NCI-H526 (cell line): ENCODE measurements at places on chromosomes 13 and 19.

- no peak for DNase-seq
Measured at GRCh38 chr13:60707878-60708277, 310.9 kb downstream of the TDRD3 start.

GRCh38 chr19:35904311-35905068 lies 2.2 kb downstream of the HCST start:
- DNase-seq, result no peak

GRCh38 chr13:111911754-111912452 lies 155.0 kb upstream of the SOX1 start:
- no peak for DNase-seq

GRCh38 chr19:30340771-30341561 lies 31.2 kb upstream of the ZNF536 start:
- DNase-seq, result no peak

DNA sequence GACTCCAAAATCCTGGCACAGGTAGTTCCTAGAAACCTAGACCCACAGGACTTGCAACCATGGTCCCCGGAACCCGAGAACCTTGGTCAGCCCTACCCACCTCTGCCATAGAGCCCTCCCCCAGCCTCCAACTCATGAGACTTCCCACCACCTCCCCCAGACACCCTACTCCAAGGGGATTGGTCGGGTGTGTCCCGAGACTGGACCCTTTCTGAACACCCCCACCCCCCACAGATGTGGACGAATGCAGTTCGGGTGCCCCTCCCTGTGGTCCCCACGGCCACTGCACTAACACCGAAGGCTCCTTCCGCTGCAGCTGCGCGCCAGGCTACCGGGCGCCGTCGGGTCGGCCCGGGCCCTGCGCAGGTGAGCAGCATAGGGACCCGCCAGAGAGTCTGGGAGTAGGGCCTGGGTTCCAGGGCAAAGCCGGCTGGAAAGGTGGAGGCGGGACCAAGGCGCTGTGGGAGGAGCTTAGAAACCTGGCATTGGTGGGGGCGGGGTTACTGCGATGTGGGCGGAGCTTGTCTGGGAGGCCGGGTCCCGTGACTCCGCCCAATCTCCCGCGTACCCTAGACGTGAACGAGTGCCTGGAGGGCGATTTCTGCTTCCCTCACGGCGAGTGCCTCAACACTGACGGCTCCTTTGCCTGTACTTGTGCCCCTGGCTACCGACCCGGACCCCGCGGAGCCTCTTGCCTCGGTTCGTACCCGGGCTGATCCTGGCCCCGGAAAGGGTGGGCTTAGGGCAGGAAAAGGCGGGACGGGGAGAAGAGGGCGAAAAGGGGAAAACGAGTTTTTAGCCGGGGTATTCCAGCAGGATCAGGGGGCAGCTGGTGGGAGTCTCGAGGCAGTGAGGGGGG lies 11.9 kb downstream of the LTBP4 start:
- peak; percentile 74 for DNase-seq

- no peak for DNase-seq
Measured at GRCh38 chr13:22536851-22537250, 643.9 kb upstream of the SGCG start.

DNA sequence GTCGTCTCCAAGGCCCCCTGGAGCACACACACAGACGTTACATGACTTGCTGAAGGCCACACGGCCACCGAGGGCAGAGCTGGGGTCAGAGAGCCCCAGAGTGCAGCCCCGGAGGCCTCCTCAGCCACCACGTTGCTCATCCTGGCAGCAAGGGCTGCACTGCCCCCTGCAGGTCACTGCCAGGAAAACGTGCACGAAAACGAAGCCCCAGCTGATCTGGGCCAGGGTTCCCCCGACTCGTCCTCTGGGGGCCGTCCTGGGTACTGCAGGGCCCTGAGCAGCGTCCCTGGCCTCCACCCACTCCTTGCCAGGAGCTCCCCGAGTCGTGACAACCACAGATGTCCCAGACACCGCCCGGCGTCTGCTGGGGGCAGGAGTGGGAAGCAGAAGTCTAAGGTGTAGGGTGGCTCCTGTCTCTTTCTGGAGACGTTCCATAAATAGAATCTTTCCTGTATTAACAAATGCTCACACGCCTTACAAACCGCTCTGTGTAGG lies 3.4 kb downstream of the TPGS1 start:
- peak; percentile 52 for DNase-seq

DNA sequence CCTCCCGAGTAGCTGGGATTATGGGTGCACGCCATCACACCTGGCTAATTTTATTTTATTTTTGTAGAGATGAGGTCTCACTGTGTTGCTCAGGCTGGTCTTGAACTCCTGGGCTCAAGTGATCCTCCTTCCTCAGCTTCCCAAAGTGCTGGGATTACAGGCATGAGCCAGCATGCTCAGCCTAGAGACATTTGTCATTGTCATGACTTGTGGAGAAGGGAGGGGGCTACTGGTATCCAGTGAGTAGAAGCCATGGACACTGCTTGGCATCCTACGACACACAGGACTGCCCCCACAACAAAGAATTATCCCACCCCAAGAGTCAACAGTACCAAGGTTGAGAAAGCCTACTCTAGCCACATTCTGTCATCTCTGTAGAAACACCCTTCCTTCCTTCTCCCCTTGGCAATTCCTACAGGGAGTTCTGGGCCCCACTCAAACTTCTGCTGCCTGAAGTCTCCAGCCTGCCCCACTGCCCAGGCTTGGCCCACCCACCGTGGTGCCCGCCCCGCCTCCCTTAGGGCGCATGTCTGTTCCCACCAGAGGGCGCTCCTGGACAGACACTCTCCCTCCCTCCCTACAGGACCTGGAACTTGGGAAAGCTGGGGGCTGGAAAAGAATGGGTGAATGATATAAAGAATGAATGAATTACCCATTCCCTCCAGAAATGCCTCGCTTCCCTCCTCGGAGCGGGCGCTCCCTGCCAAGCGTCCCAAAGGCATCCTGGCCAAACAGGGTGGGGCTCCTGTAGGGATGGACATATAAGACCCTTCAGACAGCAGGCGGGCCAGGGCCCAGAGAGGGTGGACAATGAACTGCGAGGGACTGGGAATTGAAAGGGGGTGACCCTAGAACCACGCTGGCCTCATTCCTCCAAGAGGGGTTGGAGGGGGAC lies 5.5 kb upstream of the EMP3 start:
- peak; percentile 84 for DNase-seq

DNA sequence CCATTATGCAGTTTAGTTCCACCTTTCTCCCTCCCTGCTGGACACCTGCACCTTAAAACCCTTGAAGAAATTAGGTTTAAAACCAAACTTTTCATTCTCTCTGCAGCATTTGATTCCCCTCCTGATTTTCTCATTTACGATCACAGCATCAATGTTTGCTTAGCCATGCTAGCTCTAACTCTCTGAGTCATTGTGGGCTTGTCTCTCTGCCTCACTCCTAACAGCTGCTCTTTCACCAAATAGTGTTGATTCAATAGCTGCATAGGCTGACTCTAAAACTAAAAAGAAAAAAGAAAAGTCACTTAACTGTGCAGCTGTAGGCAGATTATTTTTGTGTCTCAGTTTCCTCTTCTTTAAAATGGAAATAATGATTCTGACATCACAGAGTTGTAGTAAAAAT lies 1124.9 kb downstream of the DIAPH3 start:
- DNase-seq, result no peak

DNA sequence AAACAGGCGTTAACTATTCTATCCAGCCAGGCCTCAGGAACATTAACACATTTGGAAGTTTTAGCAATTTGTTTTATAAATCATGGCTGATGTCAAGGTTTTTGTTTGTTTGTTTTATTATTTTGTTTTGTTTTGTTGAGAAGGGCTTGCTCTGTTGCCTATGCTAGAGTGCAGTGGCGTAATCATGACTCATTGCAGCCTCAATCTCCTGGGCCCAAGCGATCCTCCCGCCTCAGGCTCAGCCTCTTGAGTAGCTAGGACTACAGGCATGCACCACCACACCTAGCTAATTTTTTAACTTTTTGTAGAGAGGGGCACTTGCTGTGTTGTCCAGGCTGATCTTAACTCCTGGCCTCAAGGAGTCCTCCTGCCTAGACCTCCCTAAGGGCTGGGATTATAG lies 28.3 kb downstream of the NUP58 start:
- DNase-seq, result no peak

GRCh38 chr13:40434516-40435397 lies 231.7 kb downstream of the FOXO1 start:
- DNase-seq, result no peak

GRCh38 chr19:15253061-15253460 lies 20.8 kb upstream of the EPHX3 start:
- DNase-seq, result no peak

GRCh38 chr19:41575998-41576397 lies at the start of gene CEACAM21:
Gene CEACAM21 (plus strand): TSS chr19:41576166. CDS start chr19:41576275, 109 bp downstream.
- no peak for DNase-seq

DNA sequence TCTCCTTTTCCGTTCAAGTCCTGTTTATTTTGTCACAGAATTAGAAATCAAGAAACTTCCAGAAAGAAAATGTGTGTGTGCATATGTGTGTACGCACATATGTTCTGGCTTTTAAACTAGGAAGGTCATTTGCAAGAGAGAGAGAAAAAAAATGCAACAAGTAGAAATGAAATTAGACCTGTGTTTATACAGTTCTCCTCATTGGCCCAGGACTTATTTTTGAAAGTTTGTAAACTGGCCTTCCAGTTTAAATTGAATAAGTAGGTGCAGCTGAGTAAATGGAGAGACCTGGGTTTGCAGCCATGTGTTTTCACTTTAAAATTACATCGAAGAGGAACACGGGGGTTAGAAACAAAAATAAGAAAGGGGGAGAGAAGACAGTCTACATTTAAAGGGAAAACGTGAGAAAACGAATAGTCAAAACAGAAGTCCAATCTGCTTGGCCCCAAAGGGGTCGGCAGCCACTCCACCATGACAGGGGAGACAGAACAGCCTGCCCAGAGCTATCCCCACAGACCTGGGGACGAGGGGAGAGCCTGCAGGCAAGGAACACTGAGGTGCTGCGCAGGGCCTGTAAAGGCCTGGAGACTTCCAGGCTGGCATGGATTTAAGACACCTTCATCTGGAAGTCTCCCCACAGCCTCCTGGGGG lies 216.8 kb upstream of the MAB21L1 start:
- DNase-seq, result no peak

DNA sequence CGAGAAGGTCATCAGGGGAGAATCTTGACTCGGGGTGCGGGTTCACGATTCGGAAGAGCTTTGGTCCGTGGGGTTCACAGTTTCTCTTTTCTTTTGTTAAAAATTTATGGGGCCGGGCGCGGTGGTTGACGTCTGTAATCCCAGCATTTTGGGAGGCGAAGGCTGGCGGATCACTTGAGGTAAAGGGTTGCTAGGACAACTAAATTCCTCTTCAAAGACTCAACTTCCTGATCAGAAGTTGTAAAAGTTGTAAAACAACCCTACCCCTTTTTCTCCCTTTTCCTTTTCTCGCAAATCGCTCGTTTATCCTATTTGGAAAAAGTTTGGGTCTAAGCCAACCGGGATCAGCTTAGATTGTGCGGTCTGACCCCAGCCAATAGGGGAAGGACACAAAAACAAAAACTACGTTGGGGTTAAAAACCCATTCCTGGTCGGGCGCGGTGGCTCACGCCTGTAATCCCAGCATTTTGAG lies 673 bp downstream of the ZNF486 start:
- no peak for DNase-seq

DNA sequence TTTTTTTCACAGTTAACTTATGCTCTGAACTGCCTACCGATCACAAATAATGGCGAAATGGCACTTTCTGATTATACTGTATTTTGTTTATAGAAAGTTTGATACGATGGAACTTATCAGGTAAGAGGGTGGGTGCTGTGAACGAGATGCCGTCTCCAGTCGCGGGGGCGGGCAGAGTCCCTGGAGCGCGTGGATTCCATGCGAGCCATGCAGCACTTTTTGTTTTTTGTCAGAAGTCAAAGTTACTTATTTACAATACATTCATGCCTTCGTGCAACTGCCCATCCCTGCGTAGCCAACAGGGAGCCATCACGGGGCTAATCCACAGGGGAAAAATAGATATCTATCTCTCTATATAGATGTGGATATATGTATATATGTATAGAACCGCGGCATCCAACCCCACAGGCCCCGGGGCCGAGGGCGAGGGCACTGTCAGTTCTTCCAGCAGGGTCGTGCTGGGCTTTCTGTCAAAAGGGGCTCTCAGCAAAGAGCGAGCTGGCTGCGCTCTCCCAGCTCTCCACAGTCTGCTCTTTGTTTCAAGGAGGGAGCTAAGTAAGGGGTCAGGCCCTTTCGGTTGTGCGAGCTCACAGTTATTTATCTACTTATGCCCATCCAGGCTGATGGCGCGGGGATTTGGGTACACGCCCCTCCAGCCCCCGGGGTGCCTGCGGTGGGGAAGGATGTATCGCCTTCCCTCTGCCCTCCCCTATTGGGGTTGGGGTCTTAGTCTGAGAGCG lies 3.4 kb downstream of the SLITRK1 start:
- no peak for DNase-seq

DNA sequence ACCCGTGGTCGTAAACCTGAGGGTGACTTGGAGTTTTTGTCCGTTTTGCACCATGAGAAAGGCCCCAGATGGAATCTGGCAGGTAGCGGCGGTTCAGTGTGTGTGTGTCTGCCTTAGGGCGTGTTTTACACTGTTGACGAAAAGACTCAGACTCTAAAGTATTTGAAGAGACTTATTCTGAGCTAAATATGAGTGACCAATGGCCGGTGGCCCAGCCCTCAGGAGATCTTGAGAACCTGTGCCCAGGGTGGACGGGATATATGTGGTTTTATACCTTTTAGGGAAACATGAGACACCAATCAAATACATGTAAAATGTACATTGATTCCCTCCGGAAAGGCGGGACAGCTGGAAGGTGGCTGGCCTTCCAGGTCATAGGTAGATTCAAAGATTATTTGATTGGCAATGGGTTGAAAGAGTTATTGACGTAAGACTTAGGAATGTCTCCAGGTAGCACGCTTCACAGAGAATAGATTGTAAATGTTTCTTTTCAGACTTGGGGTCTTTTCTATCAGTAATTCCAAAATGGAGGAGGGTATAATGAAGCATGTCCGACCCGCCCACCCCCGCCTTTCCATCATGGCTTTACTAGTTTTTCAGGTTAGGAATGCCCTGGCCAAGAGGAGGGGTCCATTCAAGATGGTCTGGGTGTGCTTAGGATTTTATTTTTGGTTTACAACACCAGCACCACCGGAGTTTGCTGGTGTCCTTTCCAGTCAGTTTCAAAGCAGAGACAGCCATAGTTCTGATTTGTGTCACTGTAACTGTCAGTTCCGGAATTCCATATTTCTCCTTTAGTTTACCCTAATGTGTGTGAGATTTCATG lies 1.0 kb upstream of the ZNF529 start:
- no peak for DNase-seq

GRCh38 chr19:3790209-3790734 lies 4.1 kb upstream of the MATK start:
- no peak for DNase-seq
